AG04449 (cell line): ENCODE measurements at places on chromosomes 1 and 21.

GRCh38 chr1:217078078-217078690 lies 355.0 kb upstream of the ESRRG start:
- no peak for DNase-seq

GRCh38 chr1:113786069-113786468 lies 26.2 kb downstream of the RSBN1 start:
- DNase-seq: no peak

DNA sequence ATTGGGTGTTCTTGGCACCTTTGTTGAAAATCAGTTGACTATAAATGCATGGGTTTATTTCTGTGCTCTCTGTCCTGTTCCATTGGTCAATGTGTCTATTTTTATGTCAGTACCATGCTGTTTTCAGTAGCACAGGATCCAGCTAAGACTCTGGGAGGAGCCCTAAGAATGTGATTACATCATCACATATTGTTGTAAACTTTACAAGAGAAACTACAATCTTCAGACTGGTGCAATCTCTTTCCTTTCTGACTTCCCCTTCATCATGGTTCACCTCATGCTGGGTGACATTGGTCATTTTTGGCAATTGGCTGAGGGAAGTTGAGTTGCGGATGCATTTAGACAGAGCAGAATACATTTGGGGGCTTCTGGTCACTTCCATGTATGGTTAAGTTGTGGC lies 88.4 kb downstream of the C21orf91 start:
- no peak for DNase-seq

GRCh38 chr1:193438771-193439170 lies 252.4 kb upstream of the B3GALT2 start:
- DNase-seq: no peak

DNA sequence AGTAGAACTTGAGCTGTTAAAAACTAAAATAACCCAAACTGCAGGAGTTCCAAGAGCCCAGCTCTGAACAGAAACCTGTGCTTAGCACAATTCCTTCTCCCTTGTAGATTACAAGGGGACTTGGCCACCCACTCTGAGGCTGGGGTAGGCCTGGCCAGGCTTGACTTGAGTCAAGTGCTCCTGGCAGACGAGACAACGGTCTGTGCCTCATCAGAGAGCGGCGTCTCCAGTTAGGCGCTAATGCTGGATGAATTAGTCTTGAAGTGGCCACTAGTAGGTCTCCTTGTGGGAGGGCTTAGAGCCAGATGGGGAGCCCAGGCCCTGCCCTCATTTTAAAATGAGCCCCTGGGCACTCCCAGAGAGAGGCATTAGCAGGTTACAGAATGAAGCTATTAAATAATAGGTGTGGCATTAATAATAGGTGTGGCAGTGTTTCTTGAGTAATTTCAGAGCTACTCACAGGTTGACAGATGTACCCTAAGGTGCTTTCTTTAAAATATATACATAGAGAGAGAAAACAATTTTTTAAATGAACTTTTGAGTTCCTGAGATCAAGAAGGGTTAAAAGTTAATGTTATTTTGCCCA lies 1.1 kb downstream of the EEIG2 start:
- DNase-seq: no peak

DNA sequence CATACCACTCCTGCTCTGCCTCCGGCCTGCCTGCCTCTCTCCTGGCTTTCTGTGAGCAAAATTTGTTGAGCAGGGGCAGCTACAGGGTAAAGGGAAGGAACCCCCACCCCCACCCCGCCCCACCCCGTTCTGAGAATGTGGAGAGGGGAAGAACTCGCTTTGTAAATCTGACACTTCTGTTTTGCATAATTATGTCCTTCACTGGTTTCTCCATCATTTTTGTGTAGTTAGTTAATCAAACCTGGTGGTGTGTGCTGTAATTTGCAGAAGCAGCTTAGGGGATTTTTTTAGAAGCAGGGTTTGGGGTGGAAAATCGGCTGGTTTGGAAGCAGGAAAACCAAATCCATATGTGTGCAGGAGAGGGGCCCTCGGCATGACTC lies 58.1 kb upstream of the TMEM51 start:
- no peak for DNase-seq

GRCh38 chr1:38990386-38990737 lies 714 bp upstream of the AKIRIN1 start:
- DNase-seq: no peak

DNA sequence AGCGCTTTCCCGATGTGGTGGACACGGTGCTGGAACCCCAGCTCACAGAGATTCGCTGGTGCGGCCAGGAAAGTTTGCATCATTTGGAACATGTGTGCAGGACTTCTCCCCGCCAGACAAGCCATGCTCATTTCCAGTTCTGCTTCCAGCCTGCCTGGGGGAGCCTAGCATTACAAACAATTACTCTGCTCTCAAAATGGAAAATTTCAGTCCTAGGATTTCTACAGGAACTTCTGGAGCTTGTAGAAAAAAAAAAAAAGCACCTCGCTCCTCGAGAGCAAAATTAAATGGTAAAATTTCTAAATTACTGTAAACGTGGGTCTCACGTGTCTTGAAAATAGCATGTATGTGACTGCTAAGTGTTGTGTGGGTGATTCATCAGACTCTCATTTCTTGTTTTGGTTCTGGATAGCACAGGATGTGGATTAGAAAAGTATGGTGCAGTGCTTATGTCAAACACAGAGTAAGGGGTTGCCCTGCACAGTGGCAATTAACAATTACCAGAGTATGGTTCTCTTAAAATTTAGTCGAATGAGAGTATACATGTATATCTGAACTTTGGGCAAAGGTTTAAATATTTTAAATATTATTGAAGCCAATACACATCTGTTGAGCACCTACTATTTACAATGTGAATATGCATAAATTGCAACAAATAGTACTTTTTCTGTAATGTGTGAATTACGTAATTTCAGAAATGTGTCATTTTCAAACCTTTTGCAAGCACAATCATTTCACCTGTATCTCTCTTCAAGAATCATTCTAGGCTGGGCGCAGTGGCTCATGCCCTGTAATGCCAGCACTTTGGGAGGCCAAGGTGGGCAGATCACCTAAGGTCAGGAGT lies 61.8 kb upstream of the PTGFRN start:
- peak; percentile 45 for DNase-seq

GRCh38 chr1:157407917-157408525 lies 144.3 kb downstream of the FCRL5 start:
- no peak for DNase-seq

DNA sequence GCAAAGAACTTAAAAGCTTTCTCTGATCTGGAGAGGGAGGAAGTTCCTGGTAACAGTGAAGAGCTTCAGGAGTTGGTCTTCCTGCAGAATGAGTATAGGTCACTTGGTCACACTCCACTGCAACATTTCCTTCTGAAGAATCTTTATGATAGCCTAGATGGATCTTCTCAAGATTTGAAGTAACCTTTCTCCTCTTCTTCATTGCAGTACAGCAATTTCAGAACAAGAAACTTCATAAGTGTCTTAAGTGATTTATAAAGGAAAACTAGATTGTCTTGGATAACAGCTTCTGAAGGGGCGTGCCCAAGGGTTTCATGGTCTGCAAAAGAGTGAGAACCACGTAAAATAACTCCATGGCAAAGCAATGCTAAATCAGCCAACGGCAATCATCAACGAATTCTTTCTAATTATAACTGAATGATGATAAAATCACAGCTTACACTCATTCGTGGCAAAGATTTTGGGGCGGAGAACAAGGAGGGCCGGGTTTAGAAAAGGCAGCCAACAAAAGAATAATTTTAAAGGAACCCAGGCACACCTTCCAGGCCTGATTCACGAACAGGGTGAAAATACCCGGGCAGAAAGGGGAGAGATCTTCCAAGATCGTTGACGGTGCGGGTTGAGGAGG lies 53.9 kb upstream of the ASPM start:
- DNase-seq: no peak

DNA sequence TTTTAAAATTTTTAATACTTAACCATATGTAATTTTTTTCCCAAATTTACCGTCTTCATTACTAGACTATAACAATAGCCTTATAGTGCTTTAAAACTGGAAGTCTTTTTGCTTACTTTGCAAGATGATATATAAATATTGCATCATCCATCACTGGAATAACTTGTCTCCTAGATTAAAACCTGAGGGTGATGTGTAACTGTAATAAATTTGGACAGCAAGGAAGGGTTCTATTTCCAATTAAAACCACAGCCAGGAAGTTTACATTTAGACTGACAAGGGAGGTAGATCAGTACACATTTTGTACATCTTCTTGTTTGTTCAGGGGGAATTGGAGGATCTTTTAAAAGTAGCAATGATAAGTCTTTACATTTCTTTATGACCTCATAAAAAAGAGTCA lies 21.9 kb downstream of the NTNG1 start:
- no peak for DNase-seq

DNA sequence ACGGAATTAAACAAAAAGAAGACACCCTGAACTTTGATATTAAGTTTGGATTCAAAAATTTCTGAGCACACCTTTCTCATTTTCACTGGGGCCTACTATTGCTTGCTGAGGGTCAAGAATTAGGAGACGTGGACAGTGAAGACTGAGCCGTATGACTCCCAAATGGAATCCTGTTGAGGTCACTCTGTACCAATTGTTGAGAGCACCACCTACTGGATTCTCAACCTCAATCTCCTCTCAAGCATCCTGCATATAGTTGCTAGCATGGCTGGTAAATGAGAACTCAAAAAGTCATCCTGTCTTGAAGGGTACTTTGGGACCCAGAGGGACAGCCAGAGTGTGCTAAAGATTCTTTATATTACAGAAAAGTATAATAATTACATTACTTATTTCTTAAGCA lies 20.2 kb upstream of the MTR start:
- no peak for DNase-seq

GRCh38 chr1:224488806-224489499 lies 54.4 kb upstream of the WDR26 start:
- no peak for DNase-seq

DNA sequence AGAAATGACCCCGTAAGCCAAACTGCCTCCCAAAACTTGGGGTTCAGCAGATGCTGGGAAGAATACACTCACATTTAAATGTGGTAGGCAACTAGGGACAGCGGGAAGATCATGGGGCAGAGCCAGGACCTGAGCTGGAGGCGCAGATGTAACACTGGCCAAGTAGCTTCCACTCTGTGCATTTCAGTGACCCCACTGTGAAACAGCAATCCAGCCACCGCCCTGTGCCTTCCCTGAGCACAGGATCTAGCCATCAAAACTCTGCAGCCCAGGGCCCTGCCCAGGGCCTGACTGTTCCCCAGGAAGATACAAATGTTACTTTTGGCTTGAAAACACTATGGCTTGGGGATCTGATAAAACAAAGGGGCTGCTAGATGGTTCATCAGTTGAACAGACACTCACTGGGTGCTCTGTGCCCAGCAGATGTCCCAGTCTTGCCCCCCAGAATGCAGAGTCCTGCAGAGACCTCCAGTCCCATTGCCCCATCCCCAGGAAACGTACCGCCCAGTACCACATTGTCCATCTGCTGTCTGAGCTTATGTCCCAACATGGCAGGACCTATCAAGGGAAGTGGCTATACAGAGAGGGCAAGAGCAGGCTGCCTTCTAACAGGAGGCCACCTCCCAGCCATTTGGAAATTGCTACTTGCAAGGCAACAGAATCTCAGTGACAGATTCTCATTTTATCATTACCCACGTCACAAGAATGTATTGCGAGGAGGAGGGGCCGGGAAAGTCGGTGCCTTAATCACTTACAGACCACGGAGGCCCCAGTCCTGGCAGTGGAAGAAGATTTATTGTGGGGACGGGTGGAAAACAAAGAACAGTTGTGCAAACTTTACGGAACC lies 124.0 kb downstream of the DMRTB1 start:
- DNase-seq: peak; percentile 71

DNA sequence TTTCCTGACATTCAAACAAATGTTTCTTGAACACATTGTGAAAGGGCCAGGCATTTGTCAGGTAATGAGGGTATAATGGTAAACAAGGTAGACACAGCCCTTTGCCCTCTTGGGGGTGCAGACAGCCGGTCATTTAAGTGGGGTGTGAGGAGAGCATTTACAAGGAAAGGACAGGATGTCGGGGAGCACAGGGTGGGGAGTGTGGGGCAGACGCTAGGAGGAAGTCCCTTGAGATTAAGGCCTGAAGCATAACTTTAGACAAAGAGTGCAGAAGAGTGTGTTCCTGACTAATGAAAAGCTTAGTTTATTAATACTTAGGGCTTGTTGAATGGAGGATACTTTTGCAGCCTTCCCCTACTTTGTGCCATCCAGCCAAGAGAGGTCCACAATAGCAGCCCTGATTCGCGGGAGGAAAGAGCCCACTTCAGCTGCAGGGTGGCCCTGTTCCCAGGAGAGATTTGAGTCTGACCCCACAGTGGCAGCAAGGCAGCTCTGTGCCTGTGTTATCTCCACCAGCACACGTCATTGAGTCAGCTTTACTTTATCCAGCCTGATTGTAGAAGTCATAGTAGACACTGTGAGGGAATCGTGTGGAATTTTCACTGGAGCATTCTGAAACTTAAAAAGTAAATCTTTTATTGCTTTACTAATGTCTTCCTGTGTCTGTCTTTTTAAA lies 35.1 kb downstream of the MPZL1 start:
- no peak for DNase-seq

DNA sequence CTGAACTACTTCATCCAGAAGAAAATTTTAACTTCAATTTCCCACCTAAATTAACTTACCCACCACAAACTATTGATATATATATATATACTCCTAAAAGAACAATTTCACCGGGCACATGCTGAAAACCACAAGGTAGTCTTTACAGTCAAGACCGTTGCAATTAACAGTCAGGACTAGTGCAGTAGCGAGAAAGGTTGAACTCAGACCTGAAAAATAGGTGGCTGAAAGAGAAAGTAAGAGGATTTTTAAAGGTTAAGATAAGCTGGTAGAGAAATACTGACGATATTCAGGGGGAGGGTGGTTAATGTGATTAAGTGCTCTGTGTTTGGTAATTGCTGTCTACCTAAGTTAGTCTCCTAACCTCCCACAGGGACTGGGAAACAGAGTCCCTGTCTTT lies 1153.5 kb upstream of the TMPRSS15 start:
- no peak for DNase-seq

GRCh38 chr1:204337583-204337982 lies 22.1 kb downstream of the PLEKHA6 start:
- DNase-seq: no peak

GRCh38 chr1:39026051-39026865 lies at the start of gene NDUFS5:
NDUFS5 (plus strand) TSS chr1:39026350; CDS start chr1:39028725, 2,375 bp downstream.
- peak; percentile 58 for DNase-seq

GRCh38 chr1:205170532-205171269 lies 40.8 kb downstream of the DSTYK start:
- no peak for DNase-seq

- peak; percentile 38 for DNase-seq
Measured at GRCh38 chr1:90402893-90403849, 313.9 kb downstream of the BARHL2 start.

DNA sequence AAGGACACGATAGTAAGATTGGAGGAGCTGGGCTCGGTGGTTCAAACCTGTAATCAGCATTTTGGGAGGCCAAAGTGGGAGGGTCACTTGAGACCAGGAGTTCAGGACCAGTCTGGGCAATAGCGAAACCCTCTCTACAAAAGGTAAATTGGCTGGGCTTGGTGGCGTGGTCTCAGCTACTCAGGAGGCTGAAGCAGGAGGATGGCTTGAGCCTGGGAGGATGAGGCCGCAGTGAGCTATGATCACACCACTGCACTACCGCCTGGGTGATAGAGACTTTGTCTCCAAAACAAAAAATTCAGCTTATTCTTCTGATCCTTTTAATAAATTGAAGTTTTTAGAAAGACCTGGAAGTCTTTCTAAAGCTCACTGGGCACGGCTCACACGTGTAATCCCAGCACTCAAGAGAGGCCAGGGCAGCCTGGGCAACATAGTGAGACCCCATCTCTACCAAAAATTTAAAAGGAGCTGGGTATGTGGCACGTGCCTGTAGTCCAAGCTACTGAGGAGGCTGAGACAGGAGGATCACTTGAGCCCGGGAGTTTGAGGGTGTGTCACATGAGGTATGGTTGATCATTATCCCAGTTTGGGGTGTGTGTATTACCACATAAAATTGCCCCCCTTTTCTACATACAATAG lies 15.3 kb downstream of the MASP2 start:
- DNase-seq: no peak

- DNase-seq: no peak
Measured at GRCh38 chr1:109989506-109990301, 5.1 kb downstream of the AHCYL1 start.
